Activated naive CD4-positive, alpha-beta T cell treated with anti-CD3 and anti-CD28 coated beads for 36 hours (primary cell): ENCODE measurements at places on chromosomes 4 and X. TPM values are rescaled to one million over a fixed set of nuclear protein-coding genes. Genes with fewer than 3 reads are reported as not detected.

Gene TBC1D19
- 4.1 TPM for total RNA-seq

Gene ARHGAP36
- not detected for total RNA-seq

Gene CT47B1
- not detected for total RNA-seq

Gene SULT1B1
- total RNA-seq: 5.4 TPM

Gene RBM47
- total RNA-seq: 1.7 TPM

Gene ATP2B3
- not detected for total RNA-seq

DNA sequence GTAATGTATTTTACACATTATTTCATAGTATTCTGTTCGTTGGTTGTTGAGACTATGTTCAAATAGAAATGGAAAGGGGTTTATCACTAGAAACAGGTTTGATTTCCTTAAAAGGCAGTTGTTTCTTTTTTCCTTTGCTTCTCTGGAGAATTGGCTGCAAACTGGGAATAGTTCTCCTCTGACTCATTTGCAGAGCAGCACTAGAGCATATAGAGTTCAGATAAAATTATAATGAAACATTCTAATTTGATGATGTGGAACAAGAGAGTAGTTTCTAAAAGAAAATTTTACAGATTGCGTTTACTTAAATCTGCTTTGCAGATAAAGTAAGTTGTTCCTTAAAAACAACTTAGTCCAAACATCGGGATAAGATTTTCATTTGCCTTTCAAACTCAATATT lies 29.7 kb downstream of the SYNPO2 start:
- no peak for DNase-seq

GRCh38 chr4:71732706-71733105 lies 51.2 kb downstream of the GC start:
- no peak for DNase-seq

DNA sequence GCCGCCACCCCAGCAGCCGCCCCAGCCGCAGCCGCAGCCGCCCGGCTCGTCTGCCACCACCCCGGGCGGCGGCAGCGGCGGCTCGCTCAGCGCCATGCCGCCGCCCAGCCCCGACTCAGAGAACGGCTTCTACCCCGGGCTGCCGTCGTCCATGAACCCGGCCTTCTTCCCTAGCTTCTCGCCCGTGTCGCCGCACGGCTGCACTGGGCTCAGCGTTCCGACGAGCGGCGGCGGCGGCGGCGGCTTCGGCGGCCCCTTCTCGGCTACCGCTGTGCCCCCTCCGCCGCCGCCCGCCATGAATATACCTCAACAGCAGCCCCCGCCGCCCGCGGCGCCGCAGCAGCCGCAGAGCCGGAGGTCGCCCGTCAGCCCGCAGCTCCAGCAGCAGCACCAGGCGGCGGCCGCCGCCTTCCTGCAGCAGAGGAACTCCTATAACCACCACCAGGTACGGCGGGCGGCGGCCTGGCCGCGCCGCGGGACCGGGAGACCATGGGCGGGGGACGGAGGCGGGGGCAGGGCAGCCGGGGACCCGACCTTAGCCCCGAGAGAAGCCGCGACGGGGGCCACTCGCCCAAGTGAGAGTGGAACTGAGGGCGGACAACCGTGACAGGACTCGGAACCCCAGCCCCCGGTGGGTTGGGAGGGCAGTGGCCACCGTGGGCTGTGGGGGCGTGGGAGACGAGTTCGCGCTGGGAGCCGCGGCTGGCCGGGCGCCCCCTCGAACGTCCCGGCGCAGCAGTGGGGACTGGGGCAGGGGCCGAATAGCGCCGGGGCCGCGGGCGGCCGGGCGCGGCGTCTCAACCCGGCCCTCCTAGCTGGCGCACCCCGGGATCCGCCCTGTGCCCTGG lies 1.8 kb downstream of the CPEB2 start:
- DNase-seq: peak; percentile 50

DNA sequence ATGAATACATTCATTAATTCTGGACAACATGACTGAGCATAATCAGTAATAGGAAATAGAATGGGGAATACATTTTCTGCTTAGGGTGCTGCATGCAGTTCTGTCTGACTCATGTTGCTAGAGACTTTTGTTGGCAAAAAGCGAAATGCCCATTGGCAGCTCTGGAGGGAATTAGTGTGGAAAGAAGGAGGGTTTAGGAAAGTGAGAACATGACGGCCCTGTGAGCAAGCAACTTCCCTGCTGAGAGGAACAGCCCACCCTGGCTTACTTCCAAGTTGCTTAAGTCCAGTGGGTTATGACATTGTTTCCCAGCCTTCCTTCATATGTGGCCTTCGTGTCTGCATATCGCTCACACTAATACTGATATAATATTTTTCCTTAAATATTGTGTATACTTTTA lies 13.8 kb downstream of the MAD2L1 start:
- DNase-seq: no peak

- no peak for DNase-seq
Observed at GRCh38 chr4:45327544-45327943, 601.2 kb upstream of the GNPDA2 start.

DNA sequence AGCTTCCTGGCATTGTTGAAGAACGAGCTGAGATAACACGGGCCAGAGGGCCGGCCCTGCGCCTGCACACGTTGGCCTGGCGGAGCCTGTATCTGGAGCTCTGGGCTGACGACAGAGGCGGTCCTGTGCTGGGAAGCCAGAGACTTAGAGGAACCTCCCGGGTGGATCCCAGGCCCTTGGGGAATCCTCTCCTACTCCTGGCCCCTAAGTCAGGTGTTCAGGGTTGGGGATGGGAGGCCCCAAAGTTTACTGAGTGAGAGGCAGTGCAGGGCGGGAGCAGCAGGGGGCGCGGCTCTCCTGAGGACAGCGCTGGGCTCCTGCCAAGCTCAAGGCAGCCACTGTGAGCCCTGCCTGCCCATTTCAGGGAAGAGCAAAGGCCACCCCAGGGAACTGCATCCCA lies 2.5 kb upstream of the HTRA3 start:
- peak; percentile 58 for DNase-seq

DNA sequence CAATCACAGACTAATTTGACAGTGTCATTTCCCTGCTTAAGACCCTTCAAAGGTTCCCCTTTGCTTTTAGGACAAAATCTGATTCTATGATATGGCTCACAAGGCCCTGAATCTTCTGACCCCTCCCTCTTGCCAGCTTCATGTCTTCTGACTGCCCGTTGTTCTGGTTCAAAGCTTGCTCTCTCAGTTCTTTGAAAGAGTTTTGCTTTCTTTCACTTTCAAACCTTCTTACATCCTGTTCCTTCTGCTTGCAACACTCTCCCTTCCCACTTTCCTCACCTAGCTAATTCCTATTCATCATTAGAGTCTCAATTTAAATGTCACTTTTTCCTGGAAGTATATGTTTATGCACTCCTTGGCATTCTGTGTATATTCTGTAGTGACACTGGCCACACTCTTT lies 299.2 kb downstream of the IDS start:
- DNase-seq: no peak

GRCh38 chr4:26238778-26239679 lies 81.8 kb upstream of the RBPJ start:
- DNase-seq: no peak

DNA sequence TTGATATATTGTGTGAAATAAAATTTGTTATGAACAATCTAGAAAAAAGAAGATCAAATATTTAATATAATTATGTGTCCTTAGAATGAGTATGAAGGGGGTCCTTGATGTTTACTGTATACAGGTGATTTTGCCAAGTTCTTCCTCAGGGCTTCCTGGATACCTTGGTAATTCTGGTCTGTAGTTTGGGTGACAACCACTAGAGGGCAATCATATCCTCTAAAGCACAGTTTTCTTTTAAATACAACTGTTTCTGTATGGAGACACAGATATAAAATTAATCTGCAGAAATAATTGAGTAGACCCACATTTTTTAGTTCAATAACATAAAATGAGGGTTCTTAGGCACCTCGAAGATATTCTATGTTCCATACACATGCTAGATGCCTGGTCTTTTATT lies 157.7 kb downstream of the SPANXN1 start:
- peak; percentile 5 for DNase-seq

DNA sequence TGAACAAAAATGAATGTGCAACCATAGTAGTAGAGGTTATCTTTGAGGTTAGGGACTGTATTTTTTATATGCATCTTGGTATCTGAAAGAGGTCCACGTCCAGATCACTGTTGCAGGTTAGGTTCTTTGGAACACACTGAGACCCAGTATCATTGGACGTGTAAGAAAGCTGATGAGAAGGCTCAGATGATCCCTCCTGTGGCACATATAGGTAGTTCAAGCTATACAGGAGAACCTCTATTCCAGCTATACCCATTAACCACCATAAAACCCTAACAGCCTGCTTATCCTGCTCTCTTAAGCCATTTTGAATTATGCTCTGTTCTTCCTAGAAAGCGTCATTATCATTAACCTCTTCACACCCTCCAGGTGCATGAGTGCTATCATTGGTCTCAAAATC lies 930.7 kb upstream of the HS3ST1 start:
- DNase-seq: no peak

- no peak for DNase-seq
Observed at GRCh38 chrX:98067611-98068010, 1183.9 kb downstream of the RPA4 start.

- DNase-seq: peak; percentile 26
Observed at GRCh38 chr4:100848841-100849240, 331.0 kb upstream of the EMCN start.

- DNase-seq: no peak
Observed at GRCh38 chr4:75547647-75548387, 8.0 kb upstream of the ODAPH start.

DNA sequence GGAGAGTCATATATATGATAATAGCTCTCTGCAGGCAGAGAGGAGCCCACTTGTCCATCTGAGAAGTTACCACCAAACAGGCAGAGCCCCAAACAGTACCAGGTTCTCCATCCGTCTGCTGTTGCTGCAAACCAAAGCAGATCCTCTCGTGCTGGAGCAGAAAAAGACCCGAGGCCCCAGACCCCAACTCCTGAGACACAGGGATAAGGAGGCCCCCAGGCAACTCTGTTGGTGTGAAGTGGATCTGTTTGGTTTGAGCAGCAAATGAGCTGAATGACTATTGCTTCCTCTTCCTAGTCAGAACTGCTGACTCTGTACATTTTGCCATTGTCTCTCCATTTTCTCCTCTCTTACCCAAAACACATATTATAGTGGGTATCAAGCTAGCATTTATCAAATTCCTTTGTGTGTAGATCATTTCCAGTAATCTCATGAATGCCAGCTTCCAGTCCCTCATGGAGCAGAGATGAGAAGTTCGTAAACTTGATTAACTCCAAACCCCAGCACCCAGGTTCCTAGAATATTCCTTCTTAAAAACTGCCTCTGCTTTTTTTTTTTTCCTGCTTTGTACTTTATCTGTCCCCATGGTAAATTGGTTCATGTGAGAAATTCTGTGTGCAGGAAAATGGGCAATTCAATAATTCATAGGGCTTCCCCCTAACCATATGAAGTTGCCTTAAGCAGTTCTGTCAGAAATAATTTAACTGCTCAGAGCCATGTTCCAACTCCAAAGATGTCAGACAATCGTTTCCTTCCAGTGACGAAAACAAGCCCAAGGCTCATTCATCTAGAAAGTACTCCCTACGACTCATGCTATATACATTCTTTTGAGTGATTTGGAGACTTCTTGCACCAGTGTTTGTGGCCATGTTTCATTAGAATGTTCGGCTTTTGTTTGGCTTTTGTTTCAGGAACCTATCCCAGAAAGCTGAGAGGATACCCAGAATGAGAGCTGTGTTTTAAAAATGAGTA lies 98.6 kb upstream of the ATXN3L start:
- DNase-seq: no peak

DNA sequence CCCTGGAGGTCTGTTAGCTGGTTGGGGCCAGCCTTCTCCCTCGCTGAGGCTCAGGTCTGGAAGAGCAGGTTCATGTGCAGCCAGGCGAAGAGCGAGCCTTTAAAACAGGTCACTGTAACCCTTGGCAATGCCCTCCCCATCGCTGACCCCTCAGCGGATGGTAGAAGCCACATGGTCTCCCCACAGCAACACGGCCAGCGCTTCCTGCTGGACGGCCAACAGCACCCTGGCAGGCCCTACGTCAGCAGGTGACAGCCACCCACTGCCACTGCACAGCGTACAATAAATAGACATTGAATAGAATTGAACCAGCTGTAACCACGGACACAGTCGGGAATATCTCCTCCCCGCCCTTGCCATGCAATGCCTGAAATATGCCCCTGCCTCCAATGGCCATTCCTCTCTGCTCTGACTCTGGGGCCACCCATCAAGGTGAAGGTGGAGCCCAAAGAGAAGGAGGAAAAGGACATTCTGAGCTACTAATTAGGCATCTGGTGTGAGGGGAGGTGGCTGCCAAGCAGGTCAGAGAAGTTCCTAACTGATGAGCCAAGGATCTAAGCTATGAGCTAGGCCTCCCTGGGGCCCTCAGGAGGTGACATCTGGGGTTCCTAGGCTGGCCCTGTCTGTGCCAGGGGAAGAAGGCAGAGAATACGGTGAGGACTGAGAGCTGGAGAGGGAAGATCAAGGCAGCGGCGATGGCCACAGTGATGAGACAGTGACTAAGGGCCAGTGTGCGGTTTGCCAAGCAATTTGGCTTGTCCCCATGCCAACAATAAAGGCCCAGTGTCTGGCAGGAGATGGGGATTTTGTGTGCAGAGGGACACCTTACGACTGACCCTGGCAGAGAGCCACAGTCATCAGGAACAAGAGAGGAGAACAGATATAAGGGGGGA lies 202.3 kb downstream of the BCOR start:
- DNase-seq: no peak

DNA sequence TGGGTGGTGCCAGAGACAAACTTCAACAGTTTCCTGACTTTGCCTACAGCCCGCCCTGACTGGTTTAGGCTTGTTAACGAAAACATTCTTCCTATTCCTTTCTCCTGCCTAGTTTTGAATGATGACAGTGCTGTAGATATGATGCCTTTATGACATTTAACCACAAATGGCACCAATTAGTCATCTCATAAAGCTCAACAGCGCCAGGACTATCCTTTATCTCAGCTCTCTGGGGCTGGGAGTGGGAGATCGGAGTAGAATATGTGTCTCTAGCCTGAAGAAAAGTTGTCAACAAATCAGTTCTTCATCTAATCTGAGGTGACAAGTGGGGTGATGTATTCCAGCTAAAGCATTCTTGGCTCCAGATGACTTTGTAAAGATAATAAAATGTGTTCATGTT lies 64.6 kb upstream of the SH3RF1 start:
- no peak for DNase-seq
